ENCODE measurements at places on chromosomes 1 and 21. TPM values are rescaled to one million over a fixed set of nuclear protein-coding genes. Genes with fewer than 3 reads are reported as not detected.

Gene SH3D21
- total RNA-seq: 4.7 TPM

Gene SUSD4
- total RNA-seq: 21.0 TPM

Gene CELA2A
- not detected for total RNA-seq

Gene OR2G6
- not detected for total RNA-seq

Gene HDAC1
- total RNA-seq: 41.6 TPM

Gene COL16A1
- total RNA-seq: 6.9 TPM

Gene FOXO6
- 9.1 TPM for total RNA-seq

Gene GUCA2B
- total RNA-seq: not detected

Data from parietal lobe (tissue), 2 donors.